HT1080 (cell line): ENCODE measurements at places on chromosomes 12 and 14. TPM values are rescaled to one million over a fixed set of nuclear protein-coding genes. Genes with fewer than 3 reads are reported as not detected.

CLEC1B gene
- not detected in 2 replicates for total RNA-seq

POU6F1 gene
- total RNA-seq, result 0.26 and 1.5 TPM in 2 replicates

TMEM30B gene
- not detected in 2 replicates for total RNA-seq

AQP2 gene
- total RNA-seq, result not detected in 2 replicates

TMEM119 gene
- total RNA-seq, result 0.03 and 0.23 TPM in 2 replicates

PABPN1 gene
- 129 and 147 TPM in 2 replicates for total RNA-seq

REC8 gene
- total RNA-seq, result 0.53 and 1.0 TPM in 2 replicates

DNA sequence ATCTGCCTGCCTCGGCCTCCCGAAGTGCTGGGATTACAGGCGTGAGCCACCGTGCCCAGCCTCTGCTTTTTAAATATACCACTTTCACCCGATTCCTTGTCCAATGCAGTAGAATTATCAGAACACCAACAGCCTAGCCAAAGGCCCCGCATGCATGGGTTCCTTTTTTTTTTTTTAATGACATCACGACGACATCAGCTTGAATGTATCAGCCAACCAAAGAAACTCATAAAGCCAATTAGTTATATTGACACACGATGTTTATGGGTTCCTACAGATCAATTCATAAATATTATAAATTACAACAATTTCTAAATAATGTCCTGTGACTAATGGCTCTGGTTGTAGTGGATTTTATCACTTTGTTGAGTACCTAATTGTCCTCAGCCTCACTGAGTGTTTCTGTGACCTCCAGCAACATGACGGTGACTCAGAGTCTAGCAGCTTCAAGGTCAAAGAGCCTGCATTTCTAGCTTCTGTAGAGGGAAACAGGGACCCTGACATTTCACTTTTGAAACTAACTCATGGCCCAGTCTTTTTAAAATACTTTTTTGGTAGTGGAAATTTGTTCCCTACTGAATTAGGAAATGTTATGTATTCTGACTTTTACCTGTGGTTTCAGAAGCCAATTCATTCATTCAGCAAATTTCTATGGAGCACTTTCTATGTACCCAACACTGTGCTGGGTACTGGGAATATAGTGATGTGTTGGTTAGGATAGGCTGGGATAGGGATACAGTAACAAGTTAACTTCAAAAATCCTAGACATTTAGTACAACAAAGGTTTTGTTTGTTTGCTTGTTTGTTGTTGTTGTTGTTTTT is 144.1 kb downstream of the SUDS3 start:
- DNase-seq, result no peak

DNA sequence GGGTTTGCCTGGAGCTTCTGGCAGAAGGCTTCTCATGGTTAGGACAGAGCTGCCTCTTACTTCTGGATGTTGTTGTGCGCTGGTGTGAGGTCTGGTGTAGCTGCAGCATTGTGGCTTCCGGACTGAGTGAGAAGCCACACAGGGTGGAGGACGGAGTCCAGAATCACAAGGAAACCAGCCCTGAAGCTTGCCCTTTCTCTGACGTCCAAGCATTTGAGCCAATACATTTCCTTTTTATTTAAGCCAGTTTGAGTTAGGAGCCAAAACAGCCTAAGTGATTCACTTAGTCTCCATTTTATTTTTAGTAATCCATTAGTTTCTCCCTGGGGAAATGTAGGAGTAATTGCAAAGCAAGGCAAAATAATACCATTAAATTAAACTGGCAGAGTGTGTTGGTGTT is 402.4 kb upstream of the RGS6 start:
- DNase-seq, result no peak

- peak; percentile 26 for DNase-seq
These were observed 102.7 kb upstream of the USP44 start for GRCh38 chr12:95653771-95654546.

DNA sequence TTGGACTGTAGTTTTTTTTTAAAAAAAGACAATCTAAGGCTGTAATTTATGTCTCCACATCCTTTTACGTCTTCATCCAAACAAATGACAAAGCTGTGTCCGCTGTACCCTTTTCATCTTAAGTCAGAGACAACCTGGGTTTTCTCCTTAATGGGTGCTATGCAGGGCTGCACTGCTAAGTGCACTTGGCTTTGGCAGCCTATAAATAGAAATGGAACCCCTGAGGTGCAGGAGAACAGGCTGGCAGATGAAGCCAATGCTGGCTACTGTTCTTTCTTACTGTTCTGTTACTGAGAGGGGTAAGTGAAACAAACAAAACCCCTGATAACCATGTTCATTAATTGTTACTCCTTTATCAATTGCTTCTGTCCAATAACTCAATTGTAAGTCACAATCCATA is 47.1 kb upstream of the KICS2 start:
- DNase-seq, result no peak

- no peak for DNase-seq
These were observed 108.3 kb upstream of the HMGA2 start for GRCh38 chr12:65715961-65716360.

DNA sequence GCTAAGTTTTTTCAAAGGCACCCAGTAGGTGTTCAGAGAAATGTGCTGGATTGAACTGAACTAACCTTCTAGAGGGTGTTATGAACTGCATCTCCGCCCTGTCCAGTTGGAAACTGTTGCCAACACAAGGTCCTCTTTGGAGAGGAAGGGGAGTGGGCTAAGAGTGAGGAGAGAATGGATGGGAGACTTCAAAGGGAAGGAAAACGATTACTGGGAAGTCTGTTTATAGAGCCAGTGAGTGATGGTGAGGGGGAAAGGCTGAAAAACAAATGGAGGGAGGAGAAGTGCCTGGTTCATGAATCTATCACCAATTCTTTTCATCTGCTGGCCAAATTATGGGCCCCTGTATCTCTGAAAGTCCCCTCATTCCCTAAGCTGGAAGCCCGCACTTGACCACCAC is 86.0 kb upstream of the TBX5 start:
- no peak for DNase-seq

GRCh38 chr14:55309761-55310365 is 38.6 kb downstream of the FBXO34 start:
- DNase-seq, result no peak

- DNase-seq, result no peak
These were observed 397.8 kb downstream of the SEC23A start for GRCh38 chr14:38705220-38705619.

GRCh38 chr12:126558810-126559209 is 1493.6 kb downstream of the AACS start:
- no peak for DNase-seq

DNA sequence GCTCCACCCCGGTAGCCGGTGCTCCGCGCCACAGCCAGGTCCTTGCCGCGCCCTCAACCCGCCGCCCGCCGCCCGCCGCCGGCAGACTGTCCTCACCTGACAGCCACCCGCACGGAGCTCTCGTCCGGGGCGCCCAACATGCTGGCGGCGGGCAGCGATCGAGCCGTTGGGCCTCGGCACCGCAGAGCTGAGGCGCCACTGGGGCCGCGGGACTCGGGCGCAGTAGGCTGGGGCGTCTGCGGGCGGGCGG is 164 bp downstream of the KIF21A start:
- no peak for DNase-seq

DNA sequence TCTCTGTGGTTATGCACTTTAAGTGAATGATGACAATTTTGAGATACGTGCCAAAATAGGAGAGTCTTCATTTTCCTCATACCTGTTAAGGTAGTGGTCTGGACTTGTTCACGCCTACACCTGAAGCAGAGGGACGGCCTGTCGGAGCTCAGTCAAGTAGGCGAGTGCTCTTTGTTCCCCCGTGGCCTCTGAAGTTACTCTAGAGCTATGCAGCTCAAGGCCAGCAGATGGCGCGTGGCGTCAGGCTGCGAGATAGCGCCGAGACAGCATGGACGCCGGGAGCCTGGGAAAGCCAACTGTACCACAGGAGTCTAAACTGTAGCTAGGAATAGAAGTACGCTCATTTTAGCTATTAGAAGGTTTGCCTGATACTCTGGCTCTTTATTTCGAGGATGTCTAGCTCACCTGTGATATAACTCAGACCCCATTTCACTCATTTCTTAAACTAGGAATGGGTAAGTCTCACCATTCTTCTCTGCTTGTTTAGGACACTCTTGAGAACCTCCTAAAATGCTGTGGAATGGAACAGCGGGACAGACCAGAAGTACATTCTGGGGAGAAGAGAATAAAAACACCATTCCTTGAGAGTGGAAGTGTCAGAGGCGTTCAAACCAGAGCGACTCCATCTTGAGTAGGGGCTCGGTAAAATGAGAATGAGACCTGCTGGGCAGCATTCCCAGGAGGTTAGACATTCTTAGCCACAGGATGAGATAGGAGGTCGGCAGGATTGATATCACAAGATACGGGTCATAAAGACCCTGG is 267.4 kb upstream of the HMGA2 start:
- peak; percentile 66 for DNase-seq

DNA sequence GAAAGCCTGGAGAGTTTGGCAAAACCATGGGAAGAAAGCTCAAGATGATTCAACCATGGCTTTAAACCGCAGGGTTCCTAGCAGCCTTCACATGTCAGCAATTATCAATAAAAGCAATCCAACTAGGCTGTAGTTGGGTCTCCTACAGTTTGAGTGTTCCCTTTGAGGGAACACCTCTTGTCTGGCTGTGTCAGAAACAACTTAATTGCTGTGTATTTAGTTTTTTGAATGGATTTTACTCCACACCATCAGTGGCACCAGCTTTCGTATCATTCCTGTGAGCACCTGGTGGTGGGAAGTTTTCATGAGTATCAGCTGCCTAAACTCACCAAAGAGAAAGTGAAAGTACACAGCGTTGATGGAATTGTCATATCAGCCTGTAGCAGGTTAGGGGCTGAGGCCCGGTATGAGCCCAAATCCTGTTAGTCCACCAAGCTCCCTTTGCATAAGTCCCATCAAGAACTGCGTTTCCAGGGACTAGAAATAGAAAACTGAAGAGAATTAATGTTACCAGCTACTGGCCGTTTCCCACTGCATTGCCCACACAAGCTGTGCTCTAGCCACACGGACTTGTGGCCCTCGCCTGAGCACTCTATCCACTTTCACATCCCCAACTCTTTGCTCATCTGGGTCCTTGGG is 10.9 kb upstream of the IL26 start:
- DNase-seq, result peak; percentile 54

DNA sequence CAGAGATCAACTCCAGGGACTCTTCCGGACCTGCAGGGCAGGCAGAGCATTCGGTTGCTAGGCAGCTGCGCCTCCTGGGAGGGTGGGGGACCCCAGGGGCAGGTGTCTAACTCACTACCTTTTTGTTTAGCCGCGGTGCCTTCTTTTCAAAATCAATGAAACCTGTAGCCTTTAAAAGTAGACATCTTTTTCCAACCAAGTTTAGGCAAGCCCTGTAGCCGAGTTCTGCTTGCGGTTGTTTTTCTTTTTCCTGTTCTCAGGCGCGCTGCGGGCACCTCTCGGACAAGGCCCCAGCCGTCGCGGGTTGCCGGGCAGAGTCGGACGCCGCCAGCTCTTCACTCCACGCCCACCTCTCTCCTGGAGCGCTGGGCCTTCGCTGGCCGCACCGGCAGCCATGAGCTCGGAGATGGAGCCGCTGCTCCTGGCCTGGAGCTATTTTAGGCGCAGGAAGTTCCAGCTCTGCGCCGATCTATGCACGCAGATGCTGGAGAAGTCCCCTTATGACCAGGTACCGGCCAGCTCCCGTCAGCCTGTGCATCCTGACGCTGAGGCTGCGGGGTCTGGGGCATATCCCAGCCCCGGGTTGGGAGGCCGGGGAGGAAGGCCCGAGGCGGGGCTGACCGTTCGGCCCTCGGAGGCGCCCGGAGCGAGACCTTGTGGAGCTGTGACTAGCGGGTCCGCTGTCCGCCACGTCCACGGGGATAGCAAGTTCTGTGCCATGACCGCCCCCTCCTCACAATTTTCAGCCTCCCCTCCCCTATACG is at the start of gene TTC8:
Gene TTC8, plus strand, starts transcription at position 338 of the 764 bp plus-strand sequence. Its CDS starts 57 bp downstream, at position 395.
- peak; percentile 86 for DNase-seq

- DNase-seq, result peak; percentile 14
These were observed 13.4 kb downstream of the CKAP4 start for GRCh38 chr12:106234449-106234848.

DNA sequence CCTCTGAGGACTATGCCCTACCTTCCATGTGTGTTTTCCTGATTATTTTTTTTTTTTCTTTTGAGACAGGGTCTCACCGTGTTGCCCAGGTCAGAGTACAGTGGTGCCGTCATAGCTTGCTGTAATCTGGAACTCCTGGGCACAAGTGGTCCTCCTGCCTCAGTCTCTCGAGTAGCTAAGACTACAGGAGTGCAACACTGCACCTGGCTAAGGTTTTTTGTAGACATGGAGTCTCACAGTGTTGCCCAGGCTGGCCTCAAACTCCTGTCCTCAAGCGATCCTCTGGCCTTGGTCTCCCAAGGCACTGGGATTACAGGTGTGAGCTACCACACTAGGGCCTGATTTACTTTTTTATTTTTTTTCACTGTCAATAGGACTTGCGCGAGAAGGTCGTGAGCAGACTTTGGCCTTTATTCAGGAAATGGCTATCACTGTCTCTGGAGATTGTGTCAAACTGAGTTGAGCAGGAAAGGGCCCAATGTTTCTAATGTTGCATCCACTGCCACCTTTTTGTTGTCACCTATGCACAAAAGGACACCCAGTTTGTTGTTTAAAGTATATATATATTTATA is 47.7 kb downstream of the FLRT2 start:
- DNase-seq, result no peak

DNA sequence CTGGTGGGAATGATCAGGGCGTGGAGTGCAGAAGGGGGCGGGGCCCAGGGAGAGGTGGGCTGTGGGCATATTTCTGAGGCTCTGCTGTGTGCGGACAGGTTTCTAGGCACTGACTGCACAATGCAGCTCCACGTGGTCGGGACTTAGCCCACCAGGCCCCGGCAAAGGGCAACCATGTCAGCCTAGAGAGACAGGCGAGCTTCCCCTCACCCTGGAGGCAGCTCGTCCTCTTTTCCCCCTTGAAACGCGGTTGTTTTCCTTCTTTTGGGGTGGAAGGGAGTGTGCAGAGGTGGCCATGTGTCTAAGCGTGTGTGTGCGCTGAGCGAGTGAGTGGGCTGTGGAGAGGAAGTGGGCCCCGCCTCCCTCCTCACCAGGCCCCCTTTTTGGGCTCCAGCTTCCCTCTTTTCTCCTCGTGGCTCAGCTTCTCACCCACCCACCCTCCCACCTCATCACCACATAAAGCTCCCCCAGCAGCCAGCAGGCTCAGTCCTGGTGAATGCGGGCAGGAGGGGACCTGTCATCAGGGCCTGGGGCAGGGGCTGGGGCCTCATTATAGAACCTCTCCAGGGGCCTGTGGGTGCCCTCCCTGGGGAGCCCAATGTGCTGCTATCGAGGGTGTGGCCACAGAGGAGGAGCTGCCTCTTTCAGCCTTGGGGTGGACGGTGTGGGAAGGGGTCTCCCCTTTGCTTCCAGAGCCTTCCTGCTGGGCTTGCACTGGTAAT is 22.0 kb downstream of the LRTM2 start:
- no peak for DNase-seq
